Effector memory CD4-positive, alpha-beta T cell (primary cell): ENCODE measurements at places on chromosomes 5 and 9.

GRCh38 chr9:86186696-86187095, 72.8 kb downstream of the C9orf153 start:
- DNase-seq, result no peak

GRCh38 chr5:3258050-3258449, 337.6 kb upstream of the IRX1 start:
- DNase-seq, result no peak

GRCh38 chr9:92032891-92033290, 82.3 kb downstream of the SPTLC1 start:
- no peak for DNase-seq

- no peak for DNase-seq
Measured at GRCh38 chr5:178355671-178356070, 123.1 kb upstream of the PHYKPL start.

- no peak for DNase-seq
Measured at GRCh38 chr9:101999441-101999840, 261.0 kb upstream of the GRIN3A start.

GRCh38 chr5:92460505-92460904, 1077.4 kb upstream of the ARRDC3 start:
- no peak for DNase-seq

DNA sequence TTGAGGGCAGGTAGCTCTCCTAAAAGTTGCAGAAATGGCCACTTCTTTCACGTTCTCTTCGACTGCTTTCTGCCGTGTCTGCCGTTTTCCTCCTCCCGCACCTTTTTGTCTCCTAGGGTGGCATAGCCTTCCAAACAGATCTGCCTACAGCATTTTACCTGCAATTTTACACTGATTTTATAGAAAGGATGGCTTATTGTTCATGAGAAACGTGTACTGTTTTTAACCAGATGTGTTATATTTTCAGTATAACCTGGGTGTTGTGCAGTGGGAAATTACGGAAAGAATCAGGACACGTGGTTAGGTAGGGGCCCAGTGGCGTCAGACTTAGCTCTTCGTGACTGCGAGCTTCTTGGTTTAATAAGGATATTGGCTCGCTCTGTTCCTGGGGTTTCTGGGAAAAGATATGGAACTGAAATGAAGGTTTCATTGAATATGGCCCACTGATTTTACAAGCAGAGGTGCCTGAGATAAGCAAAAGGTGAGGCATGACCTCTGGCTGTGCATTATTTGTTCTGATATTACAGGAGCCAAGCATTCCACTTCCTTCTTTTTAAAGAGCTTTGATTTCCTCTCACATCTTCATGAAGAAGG, 43.7 kb upstream of the PRSS3 start:
- no peak for DNase-seq

DNA sequence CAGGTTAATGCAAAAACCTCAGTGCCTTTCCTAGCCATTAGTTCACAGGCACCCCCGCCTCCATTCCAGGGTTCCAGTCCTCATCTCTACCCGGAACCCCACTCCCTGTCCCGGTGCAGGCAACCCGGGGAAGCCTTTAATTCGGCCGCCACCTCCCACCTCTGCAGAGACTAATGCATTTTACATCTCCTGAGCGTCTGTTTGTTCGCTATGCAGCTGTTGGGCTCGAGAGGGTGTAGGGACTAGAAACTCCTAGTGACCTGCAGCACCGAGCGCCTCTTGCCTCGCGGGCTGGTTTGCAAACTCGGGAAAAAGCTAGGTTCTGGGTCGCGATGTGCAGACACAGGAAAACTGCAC, 3.6 kb downstream of the GDNF start:
- DNase-seq, result no peak

GRCh38 chr5:6818594-6819511, 105.6 kb downstream of the TENT4A start:
- DNase-seq, result no peak

- no peak for DNase-seq
Measured at GRCh38 chr5:43190755-43191603, 1.0 kb upstream of the NIM1K start.
